NCI-H187 (cell line): ENCODE measurements at places on chromosomes 1 and 21.

DNA sequence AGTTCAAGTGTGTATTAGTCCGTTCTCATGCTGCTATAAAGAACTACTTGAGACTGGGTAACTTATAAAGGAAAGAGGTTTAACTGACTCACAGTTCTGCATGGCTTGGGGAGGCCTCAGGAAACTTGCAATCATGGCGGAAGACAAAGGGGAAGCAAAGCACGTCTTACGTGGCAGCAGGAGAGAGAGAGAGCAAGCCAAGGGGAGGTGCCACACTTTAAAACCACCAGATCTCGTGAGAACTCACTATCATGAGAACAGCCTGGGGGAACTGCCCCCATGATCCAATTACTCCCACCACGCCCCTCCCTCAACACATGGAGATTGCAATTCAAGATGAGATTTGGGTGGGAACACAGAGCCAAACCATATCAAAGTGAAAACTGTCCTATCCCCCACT is 4.1 kb upstream of the MIS18A start:
- no peak for DNase-seq

- no peak for DNase-seq
Observed at GRCh38 chr1:46983166-46983829, 40.2 kb upstream of the CYP4X1 start.

DNA sequence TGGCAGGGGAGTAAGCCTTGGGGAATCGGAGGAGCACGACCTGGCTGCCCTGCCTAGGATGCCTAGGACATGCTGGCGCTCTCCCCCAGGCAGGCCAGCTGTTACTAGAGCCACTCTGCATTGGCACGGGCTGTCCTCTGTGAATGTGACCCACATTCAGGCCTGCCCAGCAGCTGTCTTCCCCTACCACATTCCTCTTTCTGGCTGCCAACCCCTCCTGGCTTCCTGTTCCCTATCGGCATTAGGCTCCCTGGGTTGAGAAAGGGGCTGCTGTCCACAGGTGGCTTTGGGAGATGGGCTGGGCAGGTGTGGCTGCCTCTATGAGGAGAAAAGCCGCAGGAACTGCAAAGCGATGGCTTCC is 2.3 kb upstream of the NFASC start:
- DNase-seq = no peak

- DNase-seq = no peak
Observed at GRCh38 chr1:168455764-168456163, 88.0 kb downstream of the XCL2 start.

DNA sequence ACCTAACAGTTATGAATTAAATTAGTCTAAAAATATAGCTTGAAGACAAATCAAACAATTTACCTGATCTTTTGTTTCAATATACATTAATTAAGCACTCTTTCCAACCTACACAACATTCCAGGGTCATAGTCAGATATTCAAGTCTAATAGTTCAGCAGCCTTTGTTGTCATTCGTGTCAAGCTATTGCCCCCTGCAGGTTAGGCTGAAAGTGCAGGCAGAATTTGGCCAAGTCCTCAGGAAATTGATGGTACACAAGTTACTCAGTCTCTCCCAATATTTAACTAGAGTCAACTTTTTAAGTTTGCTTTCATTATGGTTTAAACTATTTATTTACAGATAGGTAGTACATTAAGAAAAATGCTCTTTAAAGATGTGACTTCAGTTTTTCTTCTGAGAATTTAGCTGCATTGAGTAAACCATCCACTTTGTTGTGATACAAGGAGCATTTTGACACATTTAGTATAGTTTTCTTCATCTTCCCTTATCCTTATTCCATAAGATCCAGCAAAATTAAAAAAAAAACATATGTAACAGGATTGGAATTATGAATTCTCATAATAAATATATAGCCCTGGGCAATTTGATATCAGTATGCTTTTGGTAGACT is 130.3 kb upstream of the DPYD start:
- peak; percentile 45 for DNase-seq

- no peak for DNase-seq
Observed at GRCh38 chr1:153663211-153663610, 4.7 kb downstream of the SNAPIN start.

DNA sequence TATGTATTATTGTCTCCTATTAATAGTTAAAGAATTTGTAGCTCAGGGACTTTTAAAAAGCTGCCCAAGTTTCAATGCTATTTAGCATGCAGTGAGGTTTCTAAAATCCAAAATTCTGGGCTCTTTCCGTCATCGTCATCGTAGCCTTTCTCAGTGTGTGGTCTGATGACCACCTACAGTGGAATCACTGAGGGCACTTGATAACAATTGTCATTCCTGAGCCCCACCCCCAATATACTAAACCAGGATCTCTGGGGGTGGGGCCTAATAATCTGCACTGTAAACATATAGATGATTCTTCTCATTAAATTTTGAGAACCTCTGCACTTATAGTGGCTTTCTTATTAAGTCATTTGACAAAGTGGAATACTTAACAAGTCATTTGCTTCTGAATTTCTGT is 674.8 kb downstream of the PLPP3 start:
- DNase-seq = no peak

DNA sequence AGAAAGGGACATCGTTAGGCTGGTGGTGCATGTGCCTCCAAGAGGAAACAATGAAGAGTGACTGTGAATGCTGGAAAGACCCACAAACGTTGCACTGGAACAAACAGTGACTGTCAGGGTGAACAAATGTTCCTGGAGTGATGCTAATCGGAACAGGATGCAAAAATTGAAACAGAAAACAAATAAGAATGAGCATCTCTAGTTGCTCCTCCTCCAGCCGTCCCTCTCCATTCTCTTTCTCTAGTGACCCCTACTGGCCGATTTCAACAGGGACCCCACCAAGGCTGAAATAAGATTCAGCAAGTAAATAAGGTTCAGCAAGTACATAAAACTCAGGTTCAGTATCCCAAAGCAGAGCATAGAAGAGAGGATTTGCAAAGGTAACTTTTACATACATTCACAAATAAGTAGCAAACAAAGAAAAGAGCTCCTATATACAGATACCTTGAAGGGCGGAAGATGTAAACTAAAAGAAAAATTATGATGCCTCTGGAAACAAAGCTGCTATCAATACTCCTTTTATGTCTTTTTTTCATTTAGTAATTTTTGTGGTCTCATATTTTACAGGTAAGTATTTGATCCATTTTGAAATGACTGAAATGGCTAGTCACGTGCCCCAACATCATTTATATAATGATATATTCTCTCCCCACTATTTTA is 836.1 kb upstream of the ADAMTS5 start:
- no peak for DNase-seq

- DNase-seq = no peak
Observed at GRCh38 chr1:2391931-2392509, 379 bp downstream of the RER1 start.

GRCh38 chr1:238258510-238258909 is 367.8 kb upstream of the ZP4 start:
- no peak for DNase-seq

GRCh38 chr1:27057389-27057788 is 44.7 kb upstream of the TENT5B start:
- no peak for DNase-seq

DNA sequence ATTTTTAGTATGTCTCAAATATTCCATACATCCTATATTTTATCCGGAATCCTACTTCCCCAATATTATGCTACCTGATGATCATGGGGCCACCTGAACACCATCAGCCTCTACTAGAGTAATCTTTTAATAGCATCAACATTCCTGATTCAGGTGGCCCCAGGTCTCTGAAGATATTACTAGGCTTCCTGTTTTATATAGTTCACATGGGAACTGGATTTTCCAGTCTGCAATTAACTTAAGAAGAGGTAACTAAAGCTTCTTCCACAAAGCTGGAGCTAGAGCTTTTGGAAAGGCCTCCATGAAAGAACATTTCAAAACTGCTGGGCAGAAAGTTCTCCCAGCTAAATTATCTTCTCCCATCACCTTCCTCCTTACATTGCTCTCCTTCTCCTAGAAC is 72.3 kb upstream of the ADAM30 start:
- no peak for DNase-seq

DNA sequence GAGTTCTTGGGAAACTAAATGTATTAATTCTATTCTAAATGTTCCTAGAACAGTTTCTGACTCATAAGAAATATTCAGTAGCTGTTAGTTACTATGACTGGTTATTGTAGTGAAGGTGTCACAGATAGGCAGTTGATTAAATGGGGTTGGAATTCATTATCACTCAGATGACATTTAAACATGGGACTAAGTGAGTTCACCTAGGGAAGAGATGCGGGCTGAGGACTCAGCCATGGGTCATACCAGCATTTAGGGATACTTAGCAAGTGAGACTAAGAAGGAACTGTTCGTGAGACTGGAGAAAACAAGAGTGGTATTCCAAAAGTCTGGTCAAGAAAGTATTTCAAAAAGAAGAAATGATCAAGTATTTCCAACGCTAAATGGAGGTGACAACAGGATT is 125.1 kb upstream of the ADGRL4 start:
- no peak for DNase-seq

- DNase-seq = no peak
Observed at GRCh38 chr21:26939601-26940111, 27.2 kb downstream of the ADAMTS5 start.

- no peak for DNase-seq
Observed at GRCh38 chr1:113850127-113850796, 21.2 kb downstream of the PTPN22 start.

DNA sequence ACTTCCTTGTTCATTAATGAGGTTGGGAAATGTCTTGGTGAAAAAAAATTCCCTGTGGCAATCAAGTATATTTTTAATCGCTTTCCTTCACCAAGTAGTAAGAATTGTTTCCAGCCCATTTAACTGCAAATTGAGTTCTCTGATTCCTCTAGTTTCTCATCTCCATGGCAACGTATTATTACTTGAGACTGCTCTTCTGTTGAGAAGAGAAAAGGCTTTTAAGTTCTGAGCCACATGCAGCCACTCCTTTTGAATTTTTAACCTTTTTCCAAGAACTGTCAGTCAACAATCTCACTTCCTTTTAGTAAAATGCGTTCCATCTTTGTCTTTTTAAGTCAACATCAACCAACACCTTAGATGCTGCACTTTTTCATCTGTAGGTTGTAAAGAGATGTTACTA is 75.7 kb upstream of the KIAA1614 start:
- DNase-seq = no peak

- no peak for DNase-seq
Observed at GRCh38 chr1:224302947-224303346, 27.0 kb downstream of the NVL start.

DNA sequence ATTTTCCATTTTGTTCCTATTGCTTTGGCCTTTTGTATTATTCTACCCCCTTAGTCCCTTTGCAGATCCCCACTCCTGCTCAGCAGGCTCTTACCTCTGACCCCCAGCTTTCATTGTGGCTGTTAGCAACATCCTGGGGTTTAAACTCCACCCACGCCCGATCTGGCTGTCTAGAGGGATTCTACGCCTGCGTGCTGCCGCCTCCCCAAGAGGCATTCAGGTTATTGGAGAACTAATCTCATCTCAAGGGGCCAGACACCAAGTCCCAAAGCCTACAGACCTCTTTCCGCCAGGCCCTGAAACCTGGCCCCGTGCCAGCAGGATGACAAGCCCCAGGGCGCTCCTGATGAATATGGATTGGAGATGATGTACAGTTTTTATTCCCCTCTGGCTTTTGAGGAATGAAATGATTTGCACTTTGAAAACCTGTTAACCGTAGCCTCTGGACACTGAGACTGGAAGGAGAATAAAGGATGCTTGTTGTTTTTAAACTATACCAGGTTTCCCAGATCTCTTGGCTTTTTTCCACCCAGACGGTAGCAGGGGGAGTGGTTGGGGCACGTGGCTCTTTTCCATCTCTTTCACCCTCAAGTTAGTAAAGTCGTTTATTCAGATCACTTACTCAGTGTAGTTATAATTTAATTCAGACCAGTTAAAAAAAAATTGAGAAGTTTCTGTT is 14.5 kb upstream of the IKBKE start:
- DNase-seq = peak; percentile 99

DNA sequence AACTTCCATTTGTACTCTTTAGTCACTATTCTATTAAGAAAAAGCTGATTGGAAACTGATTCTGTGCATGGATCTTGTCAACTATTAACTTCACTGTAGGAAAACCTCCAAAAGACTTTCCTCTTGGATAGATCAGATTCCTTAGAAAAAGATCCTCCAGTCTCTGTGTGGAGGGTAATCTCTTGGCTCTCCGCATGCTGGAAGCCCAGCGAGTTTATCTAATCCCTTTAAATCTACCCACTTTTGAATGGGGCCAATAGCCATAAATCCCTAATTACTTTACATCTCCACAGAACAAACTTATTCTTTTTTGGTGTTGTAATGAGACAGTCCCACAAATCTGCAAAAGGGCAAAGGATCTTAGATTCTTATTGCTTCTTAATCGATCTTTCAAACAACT is 1206.4 kb upstream of the ADGRL4 start:
- no peak for DNase-seq

- DNase-seq = no peak
Observed at GRCh38 chr1:117044217-117044616, 15.9 kb upstream of the TTF2 start.

- DNase-seq = no peak
Observed at GRCh38 chr1:244964112-244964971, 100.0 kb upstream of the HNRNPU start.

- no peak for DNase-seq
Observed at GRCh38 chr1:77655431-77655974, 27.0 kb downstream of the ZZZ3 start.

- DNase-seq = no peak
Observed at GRCh38 chr1:153174624-153175023, 23.9 kb upstream of the SPRR2G start.

GRCh38 chr1:22613951-22614350 is 22.5 kb upstream of the C1QA start:
- DNase-seq = no peak

DNA sequence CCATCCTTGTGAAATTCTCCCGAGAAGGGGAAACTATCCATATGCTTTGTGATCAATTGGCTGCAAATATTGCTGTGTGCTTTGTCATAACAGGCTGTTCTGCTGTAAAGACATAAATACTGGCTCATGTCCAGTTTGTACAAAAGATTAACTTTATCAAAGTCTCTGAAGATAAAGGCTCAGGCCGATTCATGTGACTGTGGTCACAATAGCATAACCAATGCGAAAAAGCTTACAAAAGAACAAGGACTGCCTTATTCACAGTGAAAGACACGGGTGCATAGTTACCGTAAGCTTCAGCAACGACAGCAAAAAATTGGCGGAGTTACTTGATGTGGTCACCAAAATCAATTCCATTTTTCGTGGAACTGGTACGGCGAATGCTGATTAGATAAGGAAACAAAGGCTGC is 173.6 kb upstream of the CHRM3 start:
- no peak for DNase-seq

GRCh38 chr1:24018611-24019580 is 38.8 kb upstream of the SRSF10 start:
- peak; percentile 37 for DNase-seq
